ENCODE measurements at places on chromosomes 11 and 22. TPM values are rescaled to one million over a fixed set of nuclear protein-coding genes. Genes with fewer than 3 reads are reported as not detected.

DNA sequence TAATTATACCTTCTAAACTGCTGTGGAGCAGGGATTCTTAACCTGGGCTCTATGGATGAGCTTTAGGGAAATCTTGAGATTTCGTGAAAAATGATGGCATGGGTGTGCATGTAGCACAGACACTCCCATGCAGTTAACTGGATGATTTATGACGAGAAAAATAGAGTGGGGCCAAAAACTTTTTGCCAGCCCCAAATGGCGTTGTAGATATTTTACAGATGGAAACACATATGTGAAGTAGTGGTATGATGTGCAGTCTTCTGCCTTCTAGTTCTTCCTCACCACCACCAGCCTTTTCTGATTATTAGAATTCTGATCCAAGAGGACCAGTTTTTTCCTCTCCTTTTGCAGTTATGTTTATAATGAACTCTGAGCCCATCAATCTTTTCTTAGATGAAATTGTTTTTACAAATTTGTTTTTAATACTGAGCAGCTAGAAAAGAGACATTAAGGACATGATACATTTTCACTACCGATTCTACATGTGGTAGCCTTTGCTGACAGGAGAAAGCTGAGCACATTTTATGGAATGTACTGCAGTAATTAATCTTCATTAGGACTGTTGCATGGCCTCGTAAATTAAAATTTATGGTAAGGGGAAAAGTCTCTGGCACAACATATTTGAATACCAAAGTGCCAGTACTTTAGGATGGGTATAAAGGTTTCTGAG is 261.4 kb downstream of the DDX10 start:
- DNase-seq, result no peak

MPZL2 gene
- 52.5 TPM for total RNA-seq

GRCh38 chr22:42091455-42091782 is 847 bp upstream of the NDUFA6 start:
- no peak for DNase-seq

LRRC4C gene
- total RNA-seq, result 0.19 TPM

VSIG10L2 gene
- 1.4 TPM for total RNA-seq
